ENCODE measurements at places on chromosomes 7 and 10. TPM values are rescaled to one million over a fixed set of nuclear protein-coding genes. Genes with fewer than 3 reads are reported as not detected.

WEE2 gene
- not detected for total RNA-seq

PDZD7 gene
- 2.2 TPM for total RNA-seq

DNA sequence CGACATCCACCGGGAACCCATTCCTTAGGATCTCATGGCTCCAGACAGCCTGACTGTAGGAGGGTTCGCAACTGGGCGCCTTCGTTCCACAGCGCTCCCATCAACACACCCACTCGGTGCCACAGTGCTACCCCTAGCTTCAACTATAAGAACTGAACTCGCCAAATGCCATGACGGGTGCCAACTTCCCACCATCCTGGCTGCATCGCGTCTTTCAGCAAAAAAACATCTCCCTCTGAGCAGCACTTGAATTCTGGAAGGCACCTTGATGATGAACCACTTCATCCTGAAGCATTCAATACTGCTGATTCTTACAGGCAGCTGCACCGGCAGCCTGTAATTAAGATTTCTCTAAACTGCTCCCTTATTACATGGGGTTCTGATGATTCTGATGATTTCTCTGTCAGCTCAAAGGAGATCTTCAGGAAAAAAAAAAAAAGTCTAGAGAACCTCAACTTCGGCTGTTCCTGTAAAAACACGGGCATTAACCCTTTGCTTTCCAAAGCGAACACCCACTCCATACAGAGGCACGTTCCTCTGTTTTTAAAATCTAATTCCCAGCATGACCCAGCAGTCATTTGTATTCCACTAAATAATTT lies 1.3 kb downstream of the CYTH3 start:
- peak overlapping the region; percentile 78 for H3K4me3 ChIP-seq
- H3K4me1 ChIP-seq = peaks cover 5% of the 10 kb centered on the region
- DNase-seq = peak; percentile 56
- H3K36me3 ChIP-seq = no peaks in the 10 kb centered on the region
- peak overlapping the region; percentile 92 for H3K27ac ChIP-seq

- H3K4me1 ChIP-seq = peaks cover 27% of the 10 kb centered on the region
- no peak overlapping the region for H3K4me3 ChIP-seq
- no peak overlapping the region for H3K27ac ChIP-seq
- H3K27me3 ChIP-seq = no peaks in the 10 kb centered on the region
- DNase-seq = no peak
- H3K36me3 ChIP-seq = no peaks in the 10 kb centered on the region
Measured at GRCh38 chr10:32948451-32948850, 9.6 kb downstream of the ITGB1 start.

DNA sequence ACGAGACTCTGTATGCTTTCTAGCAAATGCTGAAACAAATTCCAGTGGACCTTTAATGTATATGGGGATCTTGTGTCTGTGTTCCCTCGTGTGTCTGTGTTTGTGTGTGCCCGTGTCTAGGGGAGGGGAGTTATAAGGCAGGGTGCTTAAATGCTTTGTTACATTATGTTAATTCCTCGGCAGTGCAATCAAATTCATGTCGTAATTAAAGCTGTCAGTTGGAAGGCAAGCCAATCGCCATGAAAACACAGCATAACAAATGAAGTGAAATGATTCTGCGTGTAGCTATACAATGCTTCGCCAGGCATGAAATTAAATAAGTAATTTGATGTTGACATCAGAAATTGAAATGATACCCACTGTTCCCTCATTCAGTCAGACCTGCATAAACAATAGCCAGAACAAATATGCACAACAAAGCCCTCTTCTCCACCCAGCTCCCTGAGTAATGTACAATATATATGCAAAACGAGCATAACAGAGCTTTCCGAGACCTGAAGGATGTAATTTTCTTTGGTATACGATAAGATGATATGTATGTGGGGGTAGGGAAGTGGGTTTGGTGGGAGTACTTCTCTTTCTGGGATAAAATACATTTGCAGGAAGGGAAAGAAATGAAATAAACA lies 534.1 kb downstream of the AUTS2 start:
- H3K4me3 ChIP-seq = no peak overlapping the region
- no peak overlapping the region for H3K27ac ChIP-seq
- DNase-seq = no peak
- no peaks in the 10 kb centered on the region for H3K4me1 ChIP-seq
- no peaks in the 10 kb centered on the region for H3K27me3 ChIP-seq
- no peaks in the 10 kb centered on the region for H3K36me3 ChIP-seq

ZWINT gene
- 2.4 TPM for total RNA-seq

GDF2 gene
- not detected for total RNA-seq

DNA sequence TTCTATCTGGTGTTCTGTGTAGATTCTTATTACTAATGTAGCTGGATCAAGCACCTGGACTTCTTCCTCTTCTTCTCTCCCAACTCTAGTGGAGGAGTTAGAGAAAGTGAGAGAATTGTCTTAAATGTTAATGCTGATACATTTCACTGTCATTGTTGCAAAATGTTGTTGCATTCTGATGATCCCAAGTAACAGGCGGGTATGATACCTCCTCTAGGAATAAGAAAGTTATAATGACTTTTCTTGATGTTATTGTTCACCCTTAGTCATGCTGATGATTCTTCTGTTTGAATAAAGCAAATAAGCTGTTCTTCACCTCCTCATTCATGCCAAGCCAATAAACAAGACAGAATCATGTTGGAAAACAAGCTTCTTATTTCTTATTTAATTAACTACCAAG lies 9.1 kb downstream of the CHRM2 start:
- no peak for DNase-seq
- no peak overlapping the region for H3K4me3 ChIP-seq
- H3K36me3 ChIP-seq = no peaks in the 10 kb centered on the region
- H3K4me1 ChIP-seq = no peaks in the 10 kb centered on the region

GRCh38 chr10:241451-241850 lies 106.2 kb downstream of the ZMYND11 start:
- no peaks in the 10 kb centered on the region for H3K4me1 ChIP-seq
- H3K27ac ChIP-seq = peak overlapping the region; percentile 22
- H3K4me3 ChIP-seq = no peak overlapping the region
- peaks cover 5% of the 10 kb centered on the region for H3K36me3 ChIP-seq
- no peaks in the 10 kb centered on the region for H3K27me3 ChIP-seq

- no peak overlapping the region for H3K4me3 ChIP-seq
- no peaks in the 10 kb centered on the region for H3K36me3 ChIP-seq
- H3K27me3 ChIP-seq = no peaks in the 10 kb centered on the region
- H3K27ac ChIP-seq = no peak overlapping the region
- peaks cover 7% of the 10 kb centered on the region for H3K4me1 ChIP-seq
- DNase-seq = no peak
Measured at GRCh38 chr7:27349621-27350020, 107.0 kb downstream of the EVX1 start.

GRCh38 chr7:103003004-103003403 lies 71.6 kb downstream of the FBXL13 start:
- no peaks in the 10 kb centered on the region for H3K4me1 ChIP-seq
- no peak for DNase-seq
- no peak overlapping the region for H3K4me3 ChIP-seq
- H3K36me3 ChIP-seq = peaks cover 6% of the 10 kb centered on the region
- H3K27ac ChIP-seq = no peak overlapping the region

GRCh38 chr10:119305860-119306513 lies 98.6 kb downstream of the GRK5 start:
- peak overlapping the region; percentile 72 for H3K27ac ChIP-seq
- peaks cover 72% of the 10 kb centered on the region for H3K4me1 ChIP-seq
- H3K36me3 ChIP-seq = no peaks in the 10 kb centered on the region
- peak; percentile 68 for DNase-seq
- H3K27me3 ChIP-seq = no peaks in the 10 kb centered on the region

COL26A1 gene
- total RNA-seq = 0.21 TPM

DNA sequence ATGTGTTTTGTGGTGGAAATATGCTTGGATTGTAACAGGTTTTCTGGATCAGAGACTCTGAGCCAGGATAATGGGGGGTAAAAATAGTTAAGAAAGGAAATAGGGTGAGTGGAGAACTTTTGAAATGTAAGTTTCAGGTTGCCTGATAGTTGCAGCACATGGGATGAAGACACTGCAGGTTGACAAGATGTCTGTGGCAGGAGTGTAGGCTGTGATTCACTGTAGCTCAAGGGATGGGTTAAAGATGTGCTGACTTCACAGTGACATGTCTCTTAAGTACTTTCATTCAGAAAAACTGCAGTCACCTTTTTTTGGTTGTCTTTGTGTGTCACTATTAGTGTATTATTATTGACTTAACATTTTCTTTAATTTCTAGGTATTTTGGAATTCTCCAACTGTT lies 63.5 kb upstream of the SLC39A12 start:
- H3K4me3 ChIP-seq = no peak overlapping the region
- H3K36me3 ChIP-seq = no peaks in the 10 kb centered on the region
- H3K27me3 ChIP-seq = no peaks in the 10 kb centered on the region

DNA sequence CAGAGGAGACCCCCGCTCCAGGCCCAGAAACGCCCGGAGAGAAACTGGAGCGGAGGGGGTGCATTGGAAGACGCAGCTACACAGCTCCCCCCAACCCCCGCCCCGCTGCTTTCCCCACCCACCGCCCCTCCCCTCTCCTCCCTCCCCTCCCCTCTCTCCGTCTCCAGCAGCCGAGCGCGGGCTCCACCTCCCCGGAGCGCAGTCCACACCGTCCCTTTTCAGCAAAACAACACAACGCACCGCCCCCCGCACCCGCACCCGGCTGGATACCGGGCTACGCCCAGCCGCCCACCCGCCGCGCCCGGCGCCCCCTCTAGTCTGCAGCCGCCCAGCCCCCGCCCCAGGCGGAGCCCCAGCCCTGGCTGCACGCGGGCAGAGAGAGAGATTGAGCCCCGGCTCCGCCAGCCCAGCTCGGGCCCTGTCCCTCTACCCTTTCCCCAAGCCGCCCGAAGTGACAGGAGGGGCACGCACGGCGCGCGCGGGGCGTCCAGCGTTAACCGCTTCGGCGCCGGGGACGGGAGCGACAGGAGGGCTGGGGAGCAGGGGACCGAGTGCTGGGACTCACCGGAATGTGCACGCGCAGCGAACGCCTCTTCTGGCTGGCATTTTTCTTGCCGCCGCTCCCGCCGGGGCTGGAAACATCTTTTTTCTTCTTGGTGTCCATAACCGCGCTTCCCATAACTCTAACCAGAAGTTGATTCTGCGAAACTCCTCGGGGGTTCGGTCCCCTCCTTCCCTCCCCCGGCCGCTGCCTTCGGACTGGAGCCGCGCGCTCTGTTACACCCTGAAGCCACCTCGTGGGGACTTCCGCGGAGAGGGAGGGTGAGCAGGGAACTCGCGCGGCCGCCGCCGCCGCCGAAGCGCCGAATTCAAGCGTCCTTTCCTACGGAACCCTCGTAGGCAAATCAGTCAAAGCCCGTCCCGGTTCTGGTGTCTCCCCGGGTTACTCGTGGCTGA lies 695 bp downstream of the PRKAG2 start:
- H3K4me1 ChIP-seq = peaks cover 8% of the 10 kb centered on the region
- DNase-seq = peak; percentile 74
- peak overlapping the region; percentile 88 for H3K27ac ChIP-seq
- no peaks in the 10 kb centered on the region for H3K27me3 ChIP-seq

ZNF503 gene
- 15.9 TPM for total RNA-seq

GRID2IP gene
- not detected for total RNA-seq

DNA sequence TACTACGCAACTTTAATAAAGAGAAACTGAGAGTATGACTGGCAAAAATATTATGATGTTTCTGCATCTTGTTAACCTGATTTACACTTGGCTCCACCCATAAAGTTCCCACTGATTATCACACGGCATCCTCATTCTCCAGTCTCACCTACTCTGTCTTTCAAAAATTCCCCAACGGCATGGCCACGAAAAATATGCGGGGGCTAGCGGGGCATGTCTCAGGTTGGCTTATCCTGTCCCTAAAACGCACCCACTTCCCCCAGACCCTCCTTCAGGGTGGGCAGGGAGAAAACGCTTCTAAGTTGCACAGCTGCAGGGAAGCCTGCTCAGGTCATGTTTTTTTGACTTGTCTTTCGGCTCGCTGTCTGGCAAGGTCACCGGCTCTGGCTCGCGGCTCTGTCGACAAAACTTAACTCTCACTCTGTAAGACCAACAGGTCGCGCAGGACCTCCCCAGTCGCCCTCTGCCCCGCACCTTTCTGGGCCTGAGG lies 3.8 kb downstream of the CDK6 start:
- no peak for DNase-seq
- peak overlapping the region; percentile 73 for H3K4me3 ChIP-seq
- peak overlapping the region; percentile 84 for H3K27ac ChIP-seq
- no peaks in the 10 kb centered on the region for H3K27me3 ChIP-seq

DNA sequence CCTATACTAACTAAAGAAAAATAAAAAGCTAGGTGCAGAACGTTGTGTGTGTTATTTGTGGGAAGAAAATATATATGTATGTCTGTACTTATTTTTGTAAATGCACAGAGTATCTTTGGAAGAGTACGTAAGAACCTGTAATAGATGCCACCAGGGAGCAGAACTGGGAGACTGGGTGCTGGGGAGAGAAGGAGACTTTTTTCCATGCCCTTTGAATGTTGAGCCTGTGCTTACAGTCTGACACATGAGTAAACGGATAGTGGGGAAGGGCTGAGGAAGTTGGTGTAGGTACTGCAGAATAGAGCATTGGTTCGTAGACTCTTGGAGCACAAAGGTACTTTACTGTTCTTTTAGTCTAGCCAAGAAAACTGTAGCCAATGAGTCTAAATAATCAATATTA lies 1.3 kb upstream of the SCRN1 start:
- H3K27ac ChIP-seq = no peak overlapping the region
- no peak overlapping the region for H3K4me3 ChIP-seq
- no peaks in the 10 kb centered on the region for H3K36me3 ChIP-seq
- no peaks in the 10 kb centered on the region for H3K27me3 ChIP-seq

CXCL12 gene
- 119 TPM for total RNA-seq

- no peak overlapping the region for H3K27ac ChIP-seq
Measured at GRCh38 chr7:137434530-137434929, 91.0 kb upstream of the PTN start.

DNA sequence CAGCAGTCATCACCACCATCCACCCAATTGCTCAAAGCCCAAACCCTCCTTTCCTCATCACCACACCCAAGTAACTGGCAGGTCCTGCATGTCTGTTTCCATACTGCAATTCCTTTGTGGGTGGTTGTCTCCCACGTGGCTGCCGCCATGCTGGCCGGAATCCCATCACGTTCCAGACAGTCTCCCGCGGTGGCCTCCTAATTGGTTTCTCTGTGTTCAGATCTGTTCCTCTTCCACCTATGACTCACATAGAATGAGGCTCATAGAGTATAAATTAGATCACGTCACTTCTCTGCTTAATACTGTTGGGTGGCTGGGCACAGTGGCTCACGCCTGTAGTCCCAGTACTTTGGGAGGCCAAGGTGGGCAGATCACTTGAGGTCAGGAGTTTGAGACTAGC lies 813.0 kb downstream of the TYW1 start:
- H3K4me1 ChIP-seq = no peaks in the 10 kb centered on the region
- no peaks in the 10 kb centered on the region for H3K27me3 ChIP-seq

- no peak overlapping the region for H3K4me3 ChIP-seq
- DNase-seq = no peak
- H3K27me3 ChIP-seq = no peaks in the 10 kb centered on the region
- no peak overlapping the region for H3K27ac ChIP-seq
Measured at GRCh38 chr10:96746503-96746902, 26.2 kb upstream of the PIK3AP1 start.

- no peak overlapping the region for H3K4me3 ChIP-seq
- no peaks in the 10 kb centered on the region for H3K27me3 ChIP-seq
- H3K4me1 ChIP-seq = peaks cover 9% of the 10 kb centered on the region
Measured at GRCh38 chr7:104903846-104904245, 110.2 kb upstream of the KMT2E start.

Measured in tibial nerve (tissue), 4 donors.